ENCODE measurements at places on chromosomes 6 and 20.

GRCh38 chr6:168195712-168196111, 116.7 kb upstream of the FRMD1 start:
- DNase-seq: no peak

- no peak for DNase-seq
These were observed 93.0 kb upstream of the ELOVL5 start for GRCh38 chr6:53441761-53442160.

GRCh38 chr20:41456351-41456750, 89.7 kb upstream of the EMILIN3 start:
- DNase-seq: no peak

DNA sequence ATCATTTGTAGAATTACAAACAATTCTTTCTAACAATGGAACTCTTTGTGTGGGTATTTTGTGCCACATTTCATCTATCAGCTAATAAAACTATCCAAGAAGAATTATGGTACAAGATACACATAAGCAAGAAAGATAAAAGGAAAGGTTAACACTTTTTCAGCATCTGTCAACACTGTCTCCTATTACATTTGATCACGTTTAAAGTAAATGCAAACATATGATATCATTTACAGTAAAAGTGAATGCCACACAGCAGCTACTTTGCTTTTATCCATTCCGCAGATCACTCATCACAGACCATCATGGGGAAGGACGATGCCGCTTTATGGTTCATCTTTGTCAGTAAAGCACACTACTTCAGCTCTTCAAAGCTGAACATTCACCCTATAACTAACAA, 456.4 kb upstream of the MANEA start:
- DNase-seq: no peak
